ENCODE measurements at places on chromosomes 7 and 10.

- DNase-seq = no peak
These were observed 107.8 kb downstream of the GALNT17 start for GRCh38 chr7:71239586-71240268.

DNA sequence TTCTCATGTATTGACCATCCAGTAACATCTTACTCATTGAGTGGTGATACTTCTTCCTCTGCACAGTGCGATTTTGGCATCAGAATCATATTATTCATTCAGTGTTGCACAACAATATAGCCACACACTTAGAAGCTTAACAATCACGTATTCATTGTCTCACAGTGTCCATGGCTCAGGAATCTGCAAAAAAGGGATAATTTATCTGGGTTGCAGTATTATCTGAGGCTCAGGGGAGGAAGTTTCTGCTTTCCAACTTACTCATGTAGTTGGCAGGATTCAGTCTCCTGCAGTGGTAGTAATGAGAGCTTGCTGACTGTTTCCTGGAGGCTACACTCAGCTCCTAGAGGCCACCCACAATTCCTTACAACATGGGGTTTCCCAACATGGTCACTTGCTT lies 803.6 kb downstream of the SORCS1 start:
- no peak for DNase-seq

- DNase-seq = no peak
These were observed 181.4 kb upstream of the SMIM30 start for GRCh38 chr7:113299748-113300147.

GRCh38 chr10:35523670-35524225 lies 81.4 kb upstream of the GJD4 start:
- DNase-seq = no peak

DNA sequence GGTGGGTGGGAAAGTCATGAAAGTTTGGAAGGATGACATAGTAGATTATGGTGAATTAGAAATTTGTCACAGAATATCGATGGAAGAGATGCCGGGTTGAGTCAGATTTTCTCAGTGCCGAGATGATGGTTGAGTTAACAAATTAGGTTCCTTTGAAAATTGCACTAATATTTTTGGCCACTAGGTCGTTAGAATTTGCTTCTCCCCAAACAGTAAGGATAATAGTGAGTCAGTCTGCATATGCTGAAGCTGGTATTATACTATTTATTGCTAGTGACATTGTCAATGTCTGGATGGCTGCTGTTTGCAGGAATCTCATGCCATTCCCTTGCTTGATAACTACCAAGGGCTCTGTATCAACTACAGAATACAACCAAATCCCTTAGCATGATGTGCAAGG lies 37.7 kb upstream of the MINDY3 start:
- DNase-seq = no peak

DNA sequence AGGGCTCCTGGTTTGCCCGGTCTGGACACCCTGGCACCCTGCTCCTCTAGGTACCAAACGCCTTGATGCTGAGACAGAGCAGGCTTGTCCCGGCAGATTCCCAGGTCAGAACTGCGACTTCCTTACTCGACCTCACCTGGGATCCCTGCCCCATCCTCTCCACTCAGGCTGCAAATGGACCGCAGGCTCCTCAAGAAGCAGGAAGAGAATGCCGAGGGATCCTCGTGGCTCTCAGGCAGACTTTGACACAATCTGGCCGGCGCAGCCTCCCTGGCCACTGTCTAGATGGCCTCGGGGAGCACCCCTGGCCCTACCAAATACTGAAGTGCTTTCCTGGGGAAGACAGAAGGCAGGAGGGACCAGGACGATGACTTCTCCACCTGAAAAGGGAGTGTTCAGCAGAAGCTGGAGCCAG lies 421 bp upstream of the NODAL start:
- no peak for DNase-seq

GRCh38 chr10:51405580-51406351 lies 293.6 kb downstream of the CSTF2T start:
- no peak for DNase-seq

- no peak for DNase-seq
These were observed 39.7 kb downstream of the OAT start for GRCh38 chr10:124378881-124379471.

DNA sequence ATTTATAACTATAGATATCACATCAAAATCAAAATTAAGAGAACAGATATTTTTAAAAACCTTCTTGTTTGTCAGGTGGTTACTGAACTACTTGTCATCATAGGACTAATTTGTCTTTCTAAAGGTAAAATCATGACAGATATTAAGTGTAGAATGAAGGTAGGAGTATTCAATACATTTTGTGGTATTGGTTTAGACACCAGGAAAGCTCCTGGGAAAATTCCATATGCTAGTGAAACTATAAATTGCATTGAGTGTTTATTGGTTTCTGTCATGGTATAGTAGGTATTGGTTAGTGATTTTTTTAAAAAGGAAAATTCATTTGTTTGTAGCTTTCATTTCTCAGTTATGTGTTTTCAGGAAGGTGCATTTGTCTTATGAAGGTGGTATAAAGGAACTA lies 132.7 kb downstream of the KCND2 start:
- no peak for DNase-seq

DNA sequence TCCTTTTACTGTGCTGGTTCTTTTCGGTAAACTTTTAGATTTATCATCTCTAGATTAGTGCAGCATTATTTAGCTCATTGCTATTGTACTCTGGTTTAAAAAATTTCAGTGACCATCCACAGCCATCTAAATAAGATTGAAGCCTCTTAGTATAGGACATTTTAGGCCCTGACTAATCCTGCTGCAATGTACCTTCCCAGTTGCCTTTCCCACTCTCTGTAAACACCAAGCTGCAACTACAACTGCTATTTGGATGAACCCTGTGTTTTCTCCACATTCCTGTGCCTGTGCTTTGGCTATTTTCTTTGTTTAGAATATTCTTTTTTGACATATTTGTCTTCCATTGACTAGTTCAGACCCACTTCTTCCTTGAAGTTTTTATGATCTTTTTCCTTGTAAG lies 314.6 kb downstream of the AUTS2 start:
- DNase-seq = no peak

DNA sequence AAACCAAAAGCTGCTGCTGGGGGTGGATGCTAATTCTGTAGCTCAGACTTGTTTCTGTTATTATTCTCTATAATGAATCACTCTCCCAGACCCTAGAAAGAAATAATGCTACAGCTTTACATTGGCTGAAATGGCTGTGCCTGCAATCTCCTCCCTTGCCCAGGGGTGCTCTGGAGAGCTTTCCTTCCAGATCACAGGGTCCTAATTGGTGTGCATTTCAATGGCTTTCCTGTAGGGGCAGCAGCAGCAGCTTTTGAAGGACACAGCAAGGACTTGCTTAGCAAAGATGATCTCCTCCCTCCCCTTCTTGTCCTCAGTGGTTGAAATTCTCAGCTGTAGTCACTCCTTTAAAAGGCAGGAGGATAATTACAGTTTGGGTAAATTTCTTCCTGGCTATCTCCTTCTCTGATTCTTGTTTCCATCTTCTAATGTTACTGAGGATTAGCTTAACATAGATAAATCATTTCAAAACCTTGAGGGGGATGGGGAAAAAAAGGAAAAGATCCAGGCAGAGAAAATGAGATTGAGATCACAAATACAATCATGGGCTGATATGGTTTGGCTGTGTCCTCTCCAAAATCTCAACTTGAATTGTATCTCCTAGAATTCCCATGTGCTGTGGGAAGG lies 120.2 kb upstream of the CTTNBP2 start:
- DNase-seq = no peak

DNA sequence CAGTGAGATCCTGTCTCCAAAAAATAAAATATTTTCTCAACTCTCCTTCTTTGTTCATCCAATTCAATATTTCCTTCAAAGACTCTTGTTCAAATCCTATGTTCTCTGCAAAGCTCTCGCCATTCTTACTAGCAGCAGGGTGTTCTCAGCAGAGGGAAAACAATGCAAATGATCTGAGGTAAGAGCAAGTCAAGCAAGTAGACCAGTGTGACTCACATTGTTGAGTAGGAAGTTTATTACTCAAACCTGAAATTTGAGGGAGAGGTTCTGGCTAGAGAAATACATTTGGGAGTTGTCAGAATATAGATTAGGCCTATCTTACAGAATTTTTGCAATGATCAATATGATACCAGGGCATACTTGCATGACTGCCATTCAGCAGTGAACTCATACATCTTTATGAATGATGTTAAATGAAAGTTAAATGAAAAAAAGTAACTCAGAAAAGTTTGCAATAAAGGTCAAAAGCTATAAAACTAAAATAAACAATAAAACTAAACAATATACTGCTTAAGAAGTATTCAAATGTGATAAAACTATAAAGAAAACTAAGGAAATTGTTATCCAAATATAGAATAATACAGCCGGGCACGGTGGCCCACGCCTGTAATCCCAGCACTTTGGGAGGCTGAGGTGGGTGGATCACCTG lies 5.8 kb downstream of the IDE start:
- DNase-seq = no peak
